Stimulated activated CD8-positive, alpha-beta memory T cell treated with anti-CD3 and anti-CD28 coated beads, Interleukin-15, amount 100 ng/mL, for 4 hours (primary cell): ENCODE measurements at places on chromosomes 1 and 21.

DNA sequence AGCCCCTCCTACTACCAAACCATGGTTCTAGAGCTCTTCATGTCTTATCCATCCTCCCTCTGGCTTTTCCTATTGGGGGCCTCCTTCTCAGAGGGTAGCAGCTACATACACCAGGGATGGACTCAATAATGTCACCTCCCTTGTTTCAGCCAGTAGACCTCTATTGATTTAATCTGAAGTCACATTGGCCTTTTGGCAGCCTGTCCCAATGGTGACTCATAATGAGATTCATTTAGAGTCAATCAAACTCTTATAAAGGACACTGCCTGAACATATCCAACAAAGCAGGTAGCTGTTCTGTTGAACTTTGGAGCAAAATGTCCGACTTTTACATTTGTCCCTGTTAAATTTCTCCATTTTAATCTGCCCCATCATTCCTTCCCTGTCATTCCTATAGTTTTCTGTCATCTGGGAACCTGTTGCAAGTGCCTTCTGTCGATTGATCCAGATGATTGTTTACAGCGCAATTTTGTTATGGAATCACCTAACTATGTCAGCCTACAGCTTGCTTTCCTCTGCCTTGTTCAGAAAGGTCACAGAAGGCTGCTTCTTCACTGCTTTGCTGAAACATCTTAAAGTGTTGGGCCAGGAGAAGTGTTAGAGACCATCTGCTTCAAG is 105.9 kb downstream of the ETS2 start:
- no peak for DNase-seq

DNA sequence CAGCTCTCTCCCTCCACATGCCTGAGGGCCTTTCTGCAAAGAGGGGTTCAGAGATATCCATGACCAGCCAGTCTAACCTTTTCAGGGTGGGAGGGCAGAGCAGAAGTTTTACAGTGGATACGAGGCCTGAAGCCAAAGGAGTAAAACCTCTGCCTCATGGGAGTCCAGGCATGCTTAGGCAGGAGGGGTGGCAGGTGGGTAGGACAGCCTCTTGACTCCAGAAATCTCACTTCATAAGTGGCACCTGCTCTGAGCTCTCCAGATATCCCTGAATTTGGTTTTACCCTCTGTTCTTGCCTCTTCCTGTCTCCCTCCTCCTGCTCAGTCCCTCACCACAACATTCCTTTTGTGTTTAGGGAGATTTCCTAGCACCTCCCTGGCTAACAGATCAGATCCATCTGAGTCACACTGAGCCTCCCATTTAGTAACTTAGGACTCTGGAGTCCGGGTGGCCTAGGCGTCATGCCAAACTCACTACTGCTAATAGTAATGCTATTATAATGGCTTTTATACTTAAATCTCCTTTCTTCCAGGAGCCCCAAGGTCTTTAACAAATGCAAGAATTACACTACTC is 201.0 kb downstream of the HS2ST1 start:
- DNase-seq, result no peak

- DNase-seq, result no peak
These were observed 33.2 kb downstream of the SLC35D1 start for GRCh38 chr1:67020765-67021164.

- no peak for DNase-seq
These were observed 87.5 kb downstream of the COL24A1 start for GRCh38 chr1:86068841-86069756.

GRCh38 chr21:46663754-46664153 is 28.3 kb downstream of the PRMT2 start:
- no peak for DNase-seq

DNA sequence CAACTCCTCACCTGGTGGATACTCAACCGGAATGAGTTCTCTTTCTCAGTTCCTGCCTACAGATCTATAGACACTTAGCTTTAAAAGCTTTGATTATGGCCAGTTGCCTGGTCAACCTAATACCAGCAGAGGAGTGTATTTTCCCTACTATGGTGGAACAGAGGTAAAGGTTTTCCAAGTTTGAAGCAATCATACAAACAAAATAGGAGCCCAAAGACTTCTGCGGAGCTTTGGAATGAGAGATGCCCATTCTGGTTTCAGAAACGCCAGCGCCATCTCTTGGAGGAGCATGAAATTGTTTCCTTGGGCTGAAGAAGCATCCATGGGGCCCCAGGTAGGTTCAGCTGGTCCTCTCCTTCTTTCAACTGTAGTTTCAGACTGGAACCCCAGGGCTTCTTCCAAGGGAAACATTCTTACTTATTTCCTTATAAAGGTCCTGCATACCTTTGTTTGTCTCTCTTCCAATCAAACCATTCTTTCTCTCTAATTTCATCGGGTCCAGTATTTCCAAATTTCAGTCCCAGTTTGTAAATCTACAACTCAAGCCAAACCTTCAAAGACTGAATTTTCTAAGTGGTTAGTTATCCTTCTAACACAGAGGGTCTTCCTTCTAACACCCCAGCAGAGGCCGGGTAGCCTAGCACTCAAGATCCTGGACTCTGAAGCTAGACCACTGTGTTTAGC is 95.9 kb downstream of the KCNJ15 start:
- no peak for DNase-seq

- DNase-seq, result no peak
These were observed 47.0 kb downstream of the SLC37A1 start for GRCh38 chr21:42560517-42561179.
